Stimulated activated memory B cell treated with anti-CD40 and anti-IgM and Interleukin-4, amounts not matched to agents 10 μg/mL and 1 μg/mL and 100 μg/mL, for 72 hours (primary cell): ENCODE measurements at places on chromosomes 4 and X.

DNA sequence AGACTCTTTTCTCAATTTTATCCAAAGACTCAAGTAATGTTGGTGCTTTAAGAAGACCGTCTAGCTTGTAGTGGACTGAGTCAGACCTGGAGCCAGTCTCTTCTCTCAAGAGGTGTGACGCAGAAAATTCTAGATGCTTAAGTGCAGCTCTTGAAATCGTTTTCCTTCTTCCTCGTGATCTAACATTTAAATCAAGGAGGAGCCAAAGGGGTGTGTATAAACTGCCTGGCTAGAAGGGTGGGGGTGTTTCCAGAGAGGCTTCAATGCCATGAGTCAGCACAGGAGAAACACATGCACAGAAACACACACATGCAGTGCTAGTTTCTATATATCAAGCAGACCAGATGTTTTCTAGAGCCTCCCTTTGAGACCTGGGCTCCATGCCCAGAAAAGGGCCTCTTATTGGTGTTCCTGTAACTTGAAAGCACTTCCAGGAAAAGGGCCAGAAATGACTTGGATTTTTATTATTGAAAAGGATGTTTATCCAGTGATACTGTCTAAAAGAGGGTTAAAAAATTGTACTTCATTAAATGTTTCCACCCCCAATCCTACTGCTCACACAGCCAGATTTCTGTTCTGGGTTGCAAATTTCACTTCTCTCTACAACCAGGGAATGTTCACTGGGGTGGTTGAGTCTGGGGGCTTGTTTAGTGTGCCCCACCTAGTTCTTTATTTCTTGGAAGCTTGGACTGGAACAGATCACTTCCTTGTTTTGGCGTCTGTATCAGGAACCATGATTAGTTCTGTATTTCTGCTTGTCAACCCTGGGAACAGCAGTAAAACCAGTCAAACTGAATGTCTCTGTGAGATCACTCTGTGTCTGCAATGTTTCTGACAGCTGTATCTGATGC lies at the start of gene CLIC2:
Gene CLIC2 (minus strand): TSS at position 129 of the 851 bp plus-strand sequence. CDS start 187 bp downstream, outside the sequence.
- no peak within 1 kb of the TSS for H3K4me3 ChIP-seq
- no peaks in the 10 kb centered on the region for H3K4me1 ChIP-seq
- no peak within 1 kb of the TSS for H3K27ac ChIP-seq
- no peaks in the 10 kb centered on the region for H3K27me3 ChIP-seq
- H3K36me3 ChIP-seq = no peaks in the 10 kb centered on the region
- ATAC-seq = no peak

GRCh38 chr4:70943114-70943513 lies 40.9 kb downstream of the MOB1B start:
- peak overlapping the region; percentile 65 for H3K27ac ChIP-seq
- H3K4me3 ChIP-seq = no peak overlapping the region
- H3K36me3 ChIP-seq = peaks cover 24% of the 10 kb centered on the region

DNA sequence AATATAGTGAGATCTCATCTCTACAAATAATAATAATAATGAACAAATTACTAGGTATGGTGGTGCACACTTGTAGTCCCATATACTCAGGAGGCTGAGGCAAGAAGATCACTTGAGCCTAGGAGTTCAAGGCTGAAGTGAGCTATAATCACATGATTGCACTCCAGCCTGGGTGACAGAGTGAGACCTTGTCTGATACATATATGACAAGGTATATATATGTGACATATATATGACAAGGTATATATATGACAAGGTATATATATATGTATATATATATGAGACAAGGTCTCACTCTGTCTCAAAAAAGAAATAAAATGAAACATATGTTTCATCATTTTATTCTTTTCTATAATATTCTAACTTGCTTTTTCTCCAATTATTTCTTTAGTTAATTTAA lies 278.1 kb upstream of the TET2 start:
- H3K36me3 ChIP-seq = no peaks in the 10 kb centered on the region
- no peak for ATAC-seq
- H3K4me3 ChIP-seq = no peak overlapping the region
- peaks cover 18% of the 10 kb centered on the region for H3K4me1 ChIP-seq

DNA sequence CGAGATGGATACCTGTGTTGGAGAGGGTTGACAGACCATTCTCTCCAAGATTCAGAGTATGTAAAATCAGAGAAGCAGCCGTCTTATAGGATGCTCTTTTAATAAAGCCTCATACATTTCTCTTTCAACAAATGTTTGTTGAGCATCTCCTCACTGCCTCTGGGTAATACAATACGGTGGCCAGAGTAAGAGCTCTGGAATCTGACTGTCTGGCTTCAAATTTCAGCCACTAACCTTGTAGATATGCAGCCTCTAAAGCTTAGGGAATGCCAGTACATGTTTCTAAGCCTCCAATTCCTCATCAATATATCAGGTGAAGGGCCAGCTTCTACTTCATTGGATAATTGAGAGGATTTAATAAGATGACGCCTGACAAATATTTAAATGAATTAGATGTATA lies 61.3 kb downstream of the CLNK start:
- H3K27me3 ChIP-seq = no peaks in the 10 kb centered on the region
- no peak overlapping the region for H3K27ac ChIP-seq
- H3K4me1 ChIP-seq = peaks cover 18% of the 10 kb centered on the region
- no peak overlapping the region for H3K4me3 ChIP-seq
- no peak for ATAC-seq
- H3K36me3 ChIP-seq = peaks cover 3% of the 10 kb centered on the region

DNA sequence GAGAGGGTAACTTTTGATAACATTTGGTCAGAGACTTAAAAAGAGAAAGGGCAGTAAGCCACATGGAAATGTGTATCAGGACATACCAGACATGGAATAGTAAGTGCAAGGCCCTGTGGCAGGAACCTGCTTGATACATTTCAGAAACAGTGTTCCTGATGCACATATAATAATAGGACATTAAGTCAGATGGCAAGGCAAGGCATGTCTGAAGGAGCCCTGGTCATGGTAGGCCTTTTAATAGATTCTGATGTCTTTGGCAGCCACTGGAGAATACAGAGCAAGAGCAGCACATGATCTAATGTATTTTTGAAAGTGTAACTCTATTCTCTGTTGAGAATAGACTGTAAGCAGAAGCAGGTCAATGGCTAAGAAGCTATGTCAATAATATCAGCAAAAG lies 279.7 kb downstream of the CAMK2D start:
- no peaks in the 10 kb centered on the region for H3K27me3 ChIP-seq
- no peaks in the 10 kb centered on the region for H3K4me1 ChIP-seq
- peaks cover 52% of the 10 kb centered on the region for H3K36me3 ChIP-seq
- H3K27ac ChIP-seq = no peak overlapping the region
- no peak for ATAC-seq
- H3K4me3 ChIP-seq = no peak overlapping the region

DNA sequence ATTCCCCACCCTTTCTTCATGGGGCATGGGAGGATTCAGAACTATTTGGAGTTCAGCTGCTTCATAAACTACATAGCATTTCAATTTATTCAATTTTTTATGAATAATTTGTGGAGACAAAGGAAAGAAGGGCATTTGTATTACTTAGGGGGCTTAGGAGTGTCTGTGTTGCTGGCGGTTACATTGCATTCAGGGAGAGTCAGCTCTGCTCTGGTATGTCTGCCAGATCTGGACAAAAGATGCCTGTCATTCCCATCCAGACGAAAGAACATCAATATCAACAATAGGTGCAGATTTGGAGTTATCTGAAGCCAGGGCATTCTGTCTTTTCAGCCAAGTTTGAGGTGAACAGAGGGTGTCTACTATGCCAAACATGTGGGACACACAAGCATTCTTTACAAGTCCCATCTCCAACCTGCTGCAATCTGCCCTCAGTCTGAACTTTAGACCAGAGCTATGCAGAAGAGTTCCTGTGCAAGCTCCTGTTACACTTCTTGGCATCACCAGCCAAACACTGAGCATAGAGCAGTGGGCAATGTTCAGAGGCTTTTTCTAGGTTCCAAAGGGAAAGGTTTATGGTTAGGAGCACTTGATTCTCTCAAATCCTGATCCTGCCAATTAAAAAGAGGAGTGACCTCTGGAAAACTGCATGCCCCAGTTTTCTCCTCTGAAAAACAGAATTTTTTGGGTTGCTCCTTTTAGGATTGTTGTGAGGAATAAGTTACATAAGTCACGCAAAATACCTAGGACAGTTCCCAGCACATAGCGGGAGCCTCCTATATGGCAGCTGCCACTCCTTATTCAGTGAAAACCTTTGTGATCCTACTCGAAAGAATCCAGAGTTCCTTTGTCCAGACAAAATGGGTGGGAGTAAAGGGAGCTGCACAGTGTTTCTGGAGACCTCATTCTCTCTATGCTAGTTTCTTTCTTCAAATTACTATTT lies 719.5 kb upstream of the SLIT2 start:
- H3K27ac ChIP-seq = no peak overlapping the region
- no peaks in the 10 kb centered on the region for H3K36me3 ChIP-seq

DNA sequence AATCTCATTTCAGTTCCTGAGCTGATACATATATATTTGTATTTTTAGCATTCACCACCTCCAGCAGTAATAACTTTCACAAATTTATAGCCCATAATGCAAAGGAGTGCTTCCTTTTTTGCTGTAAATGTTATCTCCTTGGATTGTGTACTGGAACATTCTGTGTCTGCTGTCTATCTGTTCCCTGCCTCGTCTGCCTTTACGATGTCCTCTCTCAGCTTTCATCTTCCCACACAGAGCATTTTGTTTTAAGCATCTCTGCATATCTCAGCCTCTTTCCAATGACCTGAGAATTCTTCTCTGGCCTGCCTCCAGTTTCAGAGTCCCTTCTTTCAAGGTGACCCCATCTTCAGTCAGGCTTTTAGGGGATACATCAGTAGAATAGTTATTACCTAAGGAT lies 43.1 kb downstream of the GYG2 start:
- no peaks in the 10 kb centered on the region for H3K36me3 ChIP-seq
- H3K4me3 ChIP-seq = no peak overlapping the region
- H3K4me1 ChIP-seq = no peaks in the 10 kb centered on the region
- no peak for ATAC-seq
- no peak overlapping the region for H3K27ac ChIP-seq

- no peaks in the 10 kb centered on the region for H3K4me1 ChIP-seq
- H3K4me3 ChIP-seq = no peak overlapping the region
- peaks cover 6% of the 10 kb centered on the region for H3K36me3 ChIP-seq
- ATAC-seq = no peak
- no peak overlapping the region for H3K27ac ChIP-seq
These were observed 645.9 kb downstream of the ANKRD50 start for GRCh38 chr4:124066595-124066994.

- no peak for ATAC-seq
- H3K36me3 ChIP-seq = peaks cover 7% of the 10 kb centered on the region
- H3K27me3 ChIP-seq = no peaks in the 10 kb centered on the region
- no peak overlapping the region for H3K27ac ChIP-seq
- peaks cover 6% of the 10 kb centered on the region for H3K4me1 ChIP-seq
These were observed 91.8 kb upstream of the ATXN3L start for GRCh38 chrX:13411496-13412207.

DNA sequence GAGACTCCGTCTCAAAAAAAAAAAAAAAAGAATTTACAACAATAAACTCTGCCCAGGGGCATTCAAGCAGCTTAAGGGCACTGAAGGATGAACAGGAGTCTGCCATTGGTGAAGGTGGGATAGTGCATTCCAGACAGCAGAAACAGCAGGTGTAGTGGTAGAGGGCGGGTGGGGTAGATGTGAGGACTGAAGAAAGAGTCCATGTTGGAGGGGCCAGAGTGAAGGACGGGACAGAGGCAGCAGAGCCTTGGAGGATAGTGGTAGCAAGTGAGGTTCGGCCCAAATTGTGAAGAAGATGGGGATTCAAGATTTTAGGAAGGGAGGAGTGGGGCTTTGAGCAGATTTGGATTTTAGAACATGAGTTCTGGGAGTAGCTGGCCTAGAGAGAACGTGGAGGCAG lies 75.7 kb downstream of the MED28 start:
- no peak overlapping the region for H3K27ac ChIP-seq
- no peaks in the 10 kb centered on the region for H3K36me3 ChIP-seq
- peaks cover 16% of the 10 kb centered on the region for H3K27me3 ChIP-seq
- no peaks in the 10 kb centered on the region for H3K4me1 ChIP-seq

- no peaks in the 10 kb centered on the region for H3K36me3 ChIP-seq
- no peaks in the 10 kb centered on the region for H3K27me3 ChIP-seq
- H3K27ac ChIP-seq = no peak overlapping the region
- no peaks in the 10 kb centered on the region for H3K4me1 ChIP-seq
- H3K4me3 ChIP-seq = no peak overlapping the region
- no peak for ATAC-seq
These were observed 473.2 kb upstream of the TECRL start for GRCh38 chr4:64882311-64883086.

DNA sequence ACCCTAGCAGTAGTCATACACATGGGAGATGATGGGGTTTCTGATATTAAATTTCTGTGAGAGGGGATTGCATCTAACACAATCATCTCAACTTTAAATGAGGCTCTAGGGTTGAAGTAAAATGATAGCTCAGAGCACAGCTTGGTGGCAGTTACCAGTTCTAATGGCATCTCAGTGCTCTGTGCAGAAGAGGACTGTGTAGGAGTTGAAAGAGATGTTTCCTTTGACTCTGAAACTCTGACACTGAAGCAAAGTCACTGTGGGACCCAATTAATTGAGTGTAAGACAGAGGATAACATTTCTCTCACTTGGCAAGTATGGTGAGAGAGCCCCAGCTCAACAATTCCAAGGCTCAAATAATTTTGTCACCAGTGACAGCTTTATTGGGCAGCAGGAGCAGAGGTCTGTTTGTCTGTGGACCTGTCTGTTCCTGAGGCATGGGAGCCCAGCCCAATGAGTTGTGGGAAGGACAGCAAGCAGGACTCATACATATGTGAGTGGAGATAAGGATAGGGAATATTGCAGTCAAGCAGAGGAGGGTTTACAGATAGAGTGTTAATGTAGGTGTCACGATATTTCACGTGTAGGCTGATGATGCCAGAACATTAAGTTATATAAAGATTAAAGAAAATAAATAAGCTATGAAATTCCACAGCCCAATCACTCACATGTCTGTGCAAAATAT lies 76.7 kb upstream of the NAF1 start:
- no peaks in the 10 kb centered on the region for H3K36me3 ChIP-seq
- H3K4me1 ChIP-seq = no peaks in the 10 kb centered on the region
- no peak overlapping the region for H3K4me3 ChIP-seq
- no peak for ATAC-seq
- H3K27ac ChIP-seq = no peak overlapping the region

GRCh38 chr4:182434720-182435119 lies 191.5 kb downstream of the TENM3 start:
- no peak overlapping the region for H3K4me3 ChIP-seq
- no peaks in the 10 kb centered on the region for H3K4me1 ChIP-seq
- H3K27ac ChIP-seq = no peak overlapping the region
- H3K27me3 ChIP-seq = no peaks in the 10 kb centered on the region

DNA sequence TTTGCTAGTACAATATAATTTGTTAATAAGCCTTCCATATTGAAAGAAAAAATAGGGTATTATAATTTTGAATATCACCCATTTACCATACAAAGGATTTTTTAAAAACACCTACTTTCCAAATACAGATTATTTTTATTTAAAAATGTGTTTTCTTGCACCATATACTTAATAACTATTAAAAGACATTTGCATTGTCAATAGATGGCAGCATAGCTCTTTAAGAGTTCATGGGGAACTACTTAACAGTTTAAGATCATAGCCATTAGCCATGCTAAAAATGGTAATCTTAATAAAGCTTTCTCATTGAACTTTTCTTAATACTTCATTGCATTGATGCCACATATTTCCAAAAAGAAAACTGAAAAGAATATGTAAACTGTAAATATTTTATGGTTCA lies 1995.9 kb downstream of the C4orf33 start:
- ATAC-seq = no peak
- no peaks in the 10 kb centered on the region for H3K27me3 ChIP-seq
- H3K4me1 ChIP-seq = no peaks in the 10 kb centered on the region
- H3K36me3 ChIP-seq = no peaks in the 10 kb centered on the region
- H3K27ac ChIP-seq = no peak overlapping the region

GRCh38 chr4:8171266-8171665 lies 12.7 kb upstream of the ABLIM2 start:
- no peaks in the 10 kb centered on the region for H3K27me3 ChIP-seq
- no peak for ATAC-seq
- H3K4me3 ChIP-seq = peak overlapping the region; percentile 64
- peak overlapping the region; percentile 82 for H3K27ac ChIP-seq
